Amniotic stem cell (primary cell): ENCODE measurements at places on chromosomes 4 and X.

DNA sequence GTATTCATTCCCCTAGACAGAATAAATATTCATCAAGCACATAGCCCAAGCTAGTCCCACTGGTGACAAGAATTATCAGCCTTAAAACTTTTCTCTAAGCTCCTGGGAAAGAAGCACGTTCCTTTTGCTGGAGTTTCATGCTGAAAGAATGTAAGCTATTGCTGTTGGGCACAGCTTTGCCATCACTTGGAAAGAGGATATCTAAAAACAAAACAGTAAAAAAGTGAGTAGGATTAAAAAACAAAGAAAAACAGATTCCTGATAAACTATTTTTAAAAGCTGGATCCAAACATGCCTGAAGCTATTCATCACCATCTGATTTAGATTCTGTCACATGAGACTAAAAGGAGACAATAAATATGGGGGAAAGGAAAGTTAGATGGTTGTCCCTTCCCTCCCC lies 176.8 kb downstream of the SCFD2 start:
- peak; percentile 38 for DNase-seq

- no peak for DNase-seq
These were observed 20.5 kb downstream of the AKAP4 start for GRCh38 chrX:50180073-50180940.

- DNase-seq = no peak
These were observed 1035.8 kb downstream of the ADGRL3 start for GRCh38 chr4:62235911-62236310.

- DNase-seq = no peak
These were observed 600.9 kb upstream of the DIPK2B start for GRCh38 chrX:45801554-45801953.

DNA sequence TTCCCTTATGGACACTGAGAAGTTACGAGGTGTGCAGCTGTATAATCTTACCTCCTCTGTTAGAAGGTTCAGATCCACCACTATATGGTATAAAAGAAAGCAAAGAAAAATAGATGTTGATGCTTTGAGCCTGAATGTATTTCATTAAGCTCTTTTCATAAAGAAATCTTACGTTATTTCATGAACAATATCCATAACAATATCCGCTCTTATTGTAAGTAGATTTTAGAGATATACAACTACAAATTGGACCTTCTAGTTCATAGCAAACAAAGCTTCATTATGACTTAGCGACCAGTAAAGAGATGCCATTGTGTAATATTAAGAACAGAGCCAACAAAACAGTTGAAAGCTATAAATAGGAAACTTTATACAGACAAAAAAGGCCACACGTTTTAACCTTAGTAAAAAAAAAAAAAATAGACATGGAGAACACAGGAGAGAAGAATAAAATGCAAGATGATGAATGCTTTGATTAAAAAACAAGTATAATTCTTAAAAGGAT lies 203.6 kb downstream of the PDGFC start:
- DNase-seq = no peak

DNA sequence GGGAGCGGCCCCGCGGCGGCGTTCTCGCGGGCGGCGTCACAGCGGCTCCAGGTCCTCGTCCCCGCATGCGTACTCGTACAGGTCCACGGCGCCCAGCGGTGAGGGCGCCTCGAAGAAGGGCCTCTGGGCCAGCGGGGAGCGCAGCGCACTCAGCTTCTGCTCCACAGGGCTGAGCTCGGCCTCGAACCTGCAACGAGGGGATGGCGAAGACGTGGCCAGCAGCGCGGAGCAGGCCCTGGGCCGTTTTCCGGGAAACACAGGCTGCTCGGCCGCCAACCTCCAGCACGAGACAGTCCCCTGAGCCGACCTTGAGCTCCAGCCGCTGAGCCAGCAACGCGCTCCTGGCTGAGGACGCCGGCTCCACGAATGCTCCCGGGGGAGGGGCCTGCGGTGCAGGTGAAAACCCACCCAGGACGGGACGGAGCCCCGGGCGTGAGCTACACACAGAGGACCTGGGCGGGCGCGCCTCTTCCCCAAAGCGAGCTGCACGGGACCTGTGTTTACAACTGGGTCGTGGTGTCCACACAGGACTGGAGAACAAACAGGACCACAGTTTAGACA lies 15.8 kb upstream of the GTPBP6 start:
- no peak for DNase-seq

DNA sequence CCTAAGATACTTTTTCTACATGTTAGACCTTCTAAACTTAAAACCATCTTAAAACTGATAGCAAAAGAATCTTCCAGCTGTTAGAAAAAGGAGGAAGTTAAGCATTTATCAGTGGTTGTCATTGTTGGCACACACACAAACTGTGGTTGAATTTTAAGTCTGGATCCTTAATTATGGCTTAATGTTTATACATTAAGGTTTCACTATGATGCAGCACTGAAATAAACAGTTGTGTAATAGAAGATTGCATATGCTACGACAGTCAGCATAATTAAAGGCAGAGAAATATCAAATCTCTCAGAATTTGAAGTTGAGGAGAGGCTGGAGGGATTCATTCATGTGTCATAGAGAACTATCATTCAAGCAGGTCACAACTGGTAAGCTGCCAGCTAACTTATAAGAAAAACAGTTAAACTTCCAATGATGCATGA lies 32.3 kb downstream of the ADGRA3 start:
- no peak for DNase-seq

GRCh38 chrX:34848281-34848680 lies 94.3 kb upstream of the FAM47B start:
- DNase-seq = peak; percentile 3

- DNase-seq = no peak
These were observed 66.5 kb downstream of the SHROOM4 start for GRCh38 chrX:50747471-50747900.
